ENCODE measurements at places on chromosomes 7 and 10.

DNA sequence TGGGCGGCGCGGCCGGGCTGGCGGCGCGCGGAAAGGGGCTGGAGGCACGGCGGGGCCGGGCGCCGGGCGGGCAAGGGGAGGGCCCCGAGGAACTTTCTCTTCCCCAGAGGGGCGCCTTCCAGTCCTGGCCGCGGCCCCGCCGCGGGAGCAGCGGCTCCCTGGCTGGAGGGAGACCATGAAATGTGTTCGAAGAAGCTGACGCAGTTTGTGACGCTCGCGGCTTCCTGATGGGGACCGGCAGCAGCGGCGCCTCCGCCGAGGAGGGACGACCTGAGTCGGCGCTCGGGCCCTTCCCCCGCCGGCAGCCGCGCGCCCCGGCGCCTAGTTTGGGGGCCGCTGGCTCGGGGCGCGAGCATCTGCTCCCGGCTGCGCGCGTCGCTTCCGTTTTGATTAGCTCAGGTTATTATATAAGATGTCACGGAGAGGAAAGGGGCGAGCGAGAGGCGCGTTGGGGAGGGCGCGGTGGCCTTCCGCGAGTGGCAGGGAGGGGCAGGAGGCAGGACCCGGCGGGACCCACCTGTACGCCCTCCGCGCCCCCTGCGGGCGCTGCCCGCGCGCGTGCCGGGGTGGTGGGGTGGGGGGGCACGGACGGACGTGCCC lies 57.1 kb upstream of the PCGF5 start:
- peak; percentile 43 for DNase-seq

DNA sequence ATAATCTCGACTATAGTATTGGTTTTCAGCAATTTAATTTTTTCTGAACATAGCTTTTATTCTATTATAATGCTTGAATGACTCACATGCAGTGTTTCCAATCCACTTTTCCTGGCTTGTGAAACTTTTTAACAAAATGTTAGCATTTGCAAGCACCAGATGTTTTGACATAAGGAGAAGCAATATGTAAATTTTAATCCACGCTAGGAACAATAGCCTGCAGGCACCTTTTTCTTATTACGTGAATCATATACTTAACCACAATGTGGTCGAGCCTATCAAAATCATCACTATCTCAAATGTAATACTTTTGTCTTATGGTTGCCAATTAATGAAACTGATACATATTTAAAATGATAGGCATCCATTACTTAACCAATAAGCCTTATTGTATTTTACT lies 97.1 kb downstream of the TFEC start:
- DNase-seq: no peak

DNA sequence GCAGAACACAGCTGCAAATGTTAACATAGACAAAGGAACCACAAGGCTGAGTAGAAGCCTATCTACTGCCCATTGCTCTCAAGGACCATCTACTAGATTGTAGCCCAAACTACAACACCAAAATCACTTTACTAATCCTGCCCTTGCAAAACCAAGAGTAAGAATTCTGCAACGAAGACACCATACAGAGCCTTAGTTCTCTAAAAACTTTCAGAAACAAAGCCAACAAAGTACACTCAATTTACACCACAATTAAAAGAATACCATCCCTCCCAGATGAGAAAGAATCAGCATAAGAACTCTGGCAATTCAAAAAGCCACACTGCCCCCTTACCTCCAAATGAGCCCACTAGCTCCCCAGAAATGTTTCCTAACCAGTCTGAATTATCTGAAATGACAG lies 294.3 kb downstream of the CTNNA3 start:
- DNase-seq: no peak

DNA sequence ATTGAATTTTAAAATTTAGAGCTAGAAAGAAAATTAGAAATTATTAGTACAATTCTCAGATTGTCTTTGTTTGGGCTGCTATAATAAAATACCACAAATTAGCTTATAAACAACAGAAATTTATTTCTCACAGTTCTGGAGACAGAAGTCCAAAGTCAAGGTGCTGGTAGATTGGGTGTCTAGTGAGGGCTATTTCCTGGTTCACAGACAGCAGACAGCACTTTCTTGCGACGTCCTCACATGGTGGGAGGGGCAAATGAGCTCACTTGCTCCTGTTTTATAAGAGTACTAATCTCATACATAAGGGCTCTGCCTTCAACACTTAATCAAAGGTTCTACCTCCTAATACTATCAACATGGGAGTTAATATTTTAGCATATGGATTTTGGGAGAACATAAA lies 134.1 kb downstream of the MDFIC start:
- DNase-seq: no peak

DNA sequence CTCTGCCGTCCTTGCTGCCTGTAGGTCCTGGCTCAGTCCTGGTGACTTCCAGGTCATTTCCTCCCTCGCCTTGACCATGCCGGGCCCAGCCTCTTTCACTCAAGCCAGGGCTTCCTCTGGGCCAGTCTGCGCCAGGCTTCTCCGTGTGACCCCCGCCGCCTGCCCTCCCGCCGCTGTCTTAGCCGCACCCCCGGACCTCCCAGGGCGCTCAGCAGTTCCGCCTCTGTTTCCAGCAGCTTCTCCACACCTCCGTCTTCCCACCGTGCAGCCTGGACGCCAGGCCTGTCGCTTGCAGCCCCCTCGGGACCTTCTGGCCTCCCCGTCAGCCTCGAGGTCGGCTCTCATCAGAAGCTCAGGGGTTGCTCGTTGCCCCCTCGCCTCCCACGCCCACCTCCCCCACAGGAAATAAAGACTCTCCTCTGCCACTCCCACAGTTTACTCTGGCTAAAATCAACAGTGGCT lies 123.0 kb upstream of the FZD8 start:
- DNase-seq: no peak

- DNase-seq: no peak
Measured at GRCh38 chr7:92668564-92668963, 78.4 kb upstream of the FAM133B start.

DNA sequence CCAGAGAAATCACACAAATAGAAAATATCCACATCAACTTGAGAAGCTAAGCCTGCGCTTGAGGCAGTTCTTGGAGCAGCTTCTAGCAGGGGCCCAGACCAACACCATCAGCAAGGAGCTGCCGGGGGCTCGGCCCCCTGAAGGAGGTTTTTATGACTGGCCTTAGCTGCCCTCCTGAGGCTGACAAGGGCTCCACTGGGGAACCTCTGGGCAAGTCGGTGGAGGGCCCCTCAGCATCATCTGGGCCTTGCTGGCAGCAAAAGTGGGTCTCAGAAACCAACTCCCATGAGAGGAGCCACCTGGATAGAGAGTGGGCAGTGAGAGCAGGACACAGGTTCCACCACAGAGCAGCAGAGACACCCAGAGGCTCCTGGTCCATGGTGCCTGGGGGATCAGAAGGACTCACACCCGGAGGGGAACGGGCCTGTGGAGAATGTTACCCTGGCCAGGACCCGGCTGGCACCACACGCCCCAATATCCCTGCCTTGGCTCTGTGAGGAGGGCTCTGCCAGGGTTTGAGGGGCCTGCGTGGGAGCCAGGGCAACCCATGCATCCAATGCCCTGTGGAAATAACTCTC lies 55.9 kb downstream of the NEUROG3 start:
- DNase-seq: no peak

GRCh38 chr10:66822801-66823200 lies 103.0 kb upstream of the LRRTM3 start:
- no peak for DNase-seq

DNA sequence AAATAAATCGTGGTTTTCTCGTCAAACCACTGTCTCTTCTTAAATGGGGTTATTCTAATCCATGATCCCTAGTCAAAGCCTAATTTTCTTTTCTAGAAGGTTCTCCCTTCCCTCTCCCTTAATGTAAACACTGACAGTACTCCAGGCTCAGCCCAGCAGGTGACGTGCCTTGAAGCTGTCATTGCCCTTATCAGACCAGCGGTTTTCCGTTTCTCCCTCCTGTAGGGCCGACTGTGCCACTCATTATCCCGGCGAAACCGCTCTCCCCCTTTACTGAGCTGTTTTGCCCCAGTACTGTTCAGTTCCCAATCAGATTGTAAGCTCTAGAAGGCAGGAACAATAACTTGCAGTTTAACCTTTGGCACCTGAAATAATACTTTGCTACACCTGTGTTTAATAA lies 153.5 kb upstream of the RHEB start:
- DNase-seq: no peak

- DNase-seq: peak; percentile 45
Measured at GRCh38 chr10:58642283-58642682, 129.6 kb downstream of the BICC1 start.

- DNase-seq: no peak
Measured at GRCh38 chr10:51241461-51241860, 167.2 kb downstream of the PRKG1 start.

- DNase-seq: peak; percentile 90
Measured at GRCh38 chr7:102439963-102440795, 6.8 kb downstream of the ORAI2 start.

DNA sequence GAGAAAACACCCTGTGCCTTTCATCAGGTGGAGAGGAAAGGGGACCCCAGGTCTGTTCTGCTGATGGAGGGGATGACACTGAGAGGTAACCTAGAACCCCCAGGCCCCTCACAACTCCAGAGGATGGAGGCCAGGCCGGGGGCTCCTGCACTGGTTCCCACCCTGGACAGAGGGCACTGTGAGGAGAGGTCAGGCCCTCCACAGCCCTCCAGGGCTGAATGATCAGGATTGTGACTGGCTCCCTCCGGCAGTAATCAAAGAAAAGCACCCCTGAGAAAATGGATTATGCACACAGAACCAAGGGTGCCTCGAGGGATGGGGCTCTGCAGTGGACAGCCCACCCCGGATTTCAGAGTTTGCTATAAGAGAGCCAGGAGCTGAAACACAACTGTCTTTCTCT lies 502.8 kb downstream of the TCERG1L start:
- no peak for DNase-seq

All from PC-3 (cell line).